Fibroblast of the aortic adventitia (primary cell): ENCODE measurements at places on chromosomes 7 and 10. TPM values are rescaled to one million over a fixed set of nuclear protein-coding genes. Genes with fewer than 3 reads are reported as not detected.
A peak's percentile ranks its signal among the peaks of the same experiment; 100 is the strongest.

- no peak for DNase-seq
These were observed 163.8 kb downstream of the PRPF18 start for GRCh38 chr10:13750299-13751190.

DNA sequence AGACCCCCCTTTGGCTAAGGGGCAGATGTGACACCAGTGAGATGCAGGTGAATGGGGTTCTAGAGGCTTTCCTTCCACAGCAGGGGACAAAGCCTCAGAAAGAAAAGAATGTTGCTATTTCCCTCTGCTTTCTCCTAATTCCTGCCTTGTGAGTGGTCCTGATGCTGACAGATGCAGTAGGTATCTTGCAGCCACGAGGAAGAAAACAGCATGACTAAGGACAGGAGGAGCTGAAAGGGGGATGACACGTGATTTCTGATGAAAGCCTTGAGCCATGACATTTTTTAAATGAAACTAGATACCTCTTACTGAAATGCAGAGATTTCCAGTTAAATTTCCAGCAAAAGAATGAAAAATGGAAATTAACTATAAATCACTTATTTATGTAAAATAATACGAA is 92.4 kb downstream of the C1GALT1 start:
- peak; percentile 57 for DNase-seq

GRCh38 chr10:4006051-4006450 is 221.0 kb upstream of the KLF6 start:
- DNase-seq, result no peak

GRCh38 chr7:107090457-107090856 is 46.0 kb downstream of the PRKAR2B start:
- DNase-seq, result no peak

GRCh38 chr7:98211221-98211675 is at the start of gene BHLHA15:
TSS of gene BHLHA15 (plus strand) at chr7:98211439. CDS start at chr7:98212310, 871 bp downstream.
- no peak for DNase-seq

GRCh38 chr10:89978081-89978480 is 276.7 kb downstream of the KIF20B start:
- DNase-seq, result no peak

DNA sequence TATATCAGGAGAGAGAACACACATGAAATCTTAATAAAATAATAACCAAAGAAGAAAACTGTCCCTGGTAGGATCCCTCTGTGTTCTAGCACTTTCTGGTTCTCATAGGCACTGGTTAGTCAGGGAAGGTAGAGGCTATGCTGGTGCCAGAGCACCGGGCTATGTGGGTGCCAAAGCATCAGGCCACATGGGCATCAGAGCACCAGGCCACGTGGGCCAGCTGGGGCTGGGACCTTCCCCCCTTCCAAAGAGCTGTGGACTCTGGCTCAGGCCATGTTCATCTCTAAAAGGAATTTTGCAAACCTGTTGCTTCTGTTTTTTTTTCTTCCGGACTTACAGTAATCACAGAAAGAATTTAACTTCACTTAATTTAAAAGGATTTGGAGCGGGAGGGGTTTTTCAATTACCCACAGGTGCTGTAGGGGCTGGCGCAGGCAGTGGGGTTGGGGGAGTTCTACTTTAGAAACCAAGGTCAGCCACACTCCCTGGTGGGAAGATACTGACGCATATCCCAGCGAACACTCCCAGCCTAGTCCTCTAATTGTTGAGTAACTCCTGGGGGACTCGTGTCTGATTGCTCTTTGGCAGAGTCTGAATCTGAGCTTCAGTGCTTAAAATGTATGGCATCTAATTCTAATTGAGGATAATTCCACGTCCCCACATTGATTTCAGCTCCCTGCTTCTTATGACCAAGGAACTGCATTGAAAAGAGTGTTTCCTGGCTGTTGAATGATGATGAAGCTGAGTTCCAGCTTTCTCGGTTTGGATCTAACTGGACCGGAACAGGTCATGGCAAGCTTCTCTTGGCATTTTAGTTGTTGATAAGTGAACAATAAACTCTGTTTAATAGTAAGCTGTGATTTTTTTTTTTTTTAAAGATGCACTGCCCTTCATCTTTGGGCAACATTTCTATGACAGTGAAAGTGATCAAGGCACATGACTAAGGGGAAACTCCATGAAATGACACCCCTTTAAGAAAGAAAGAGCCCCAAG is 110.7 kb upstream of the FZD8 start:
- DNase-seq, result peak; percentile 75

- DNase-seq, result no peak
These were observed 106.0 kb downstream of the ADARB2 start for GRCh38 chr10:1631282-1631681.

DNA sequence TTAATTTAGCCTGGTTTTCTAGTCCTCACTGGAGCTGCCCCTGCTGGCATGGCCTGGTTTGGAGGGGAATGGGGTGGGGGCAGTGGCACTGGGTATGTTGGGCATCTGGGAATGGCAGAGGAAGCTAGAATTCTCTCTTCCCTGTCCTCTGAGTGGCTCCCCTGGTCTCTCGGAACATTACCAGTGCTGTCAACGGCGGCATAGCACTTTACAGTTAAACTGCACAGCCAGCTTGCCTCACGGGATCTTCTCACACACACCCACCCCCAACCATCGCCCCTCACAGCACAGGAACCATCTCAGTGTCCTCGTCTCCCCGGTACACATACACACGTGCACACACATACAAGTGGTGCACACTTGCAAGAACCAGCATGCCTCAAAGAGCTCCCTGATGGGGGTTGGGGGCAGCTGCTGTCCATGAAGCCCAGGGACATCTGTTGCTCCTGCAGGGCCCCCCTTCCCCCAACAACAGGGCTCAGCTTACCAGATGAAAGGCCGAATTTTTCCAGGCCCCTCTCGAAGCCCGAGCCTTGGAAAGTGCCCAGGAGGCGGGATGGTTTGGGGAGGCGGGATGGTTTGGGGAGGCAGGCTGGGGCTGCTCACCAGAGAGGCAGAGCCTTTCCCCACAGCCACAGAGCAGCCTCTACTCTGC is 41.0 kb downstream of the TSPAN15 start:
- no peak for DNase-seq

- peak; percentile 94 for DNase-seq
These were observed 101.4 kb downstream of the SEMA3E start for GRCh38 chr7:83547526-83547925.

- no peak for DNase-seq
These were observed 224.4 kb downstream of the USP6NL start for GRCh38 chr10:11387044-11387443.

- DNase-seq, result no peak
These were observed 59.0 kb upstream of the TAS2R16 start for GRCh38 chr7:123054357-123055133.

- DNase-seq, result no peak
These were observed 127.0 kb upstream of the JCAD start for GRCh38 chr10:30186371-30186875.

GRCh38 chr10:97673736-97674525 is 13.1 kb downstream of the AVPI1 start:
- DNase-seq, result peak; percentile 78

DNA sequence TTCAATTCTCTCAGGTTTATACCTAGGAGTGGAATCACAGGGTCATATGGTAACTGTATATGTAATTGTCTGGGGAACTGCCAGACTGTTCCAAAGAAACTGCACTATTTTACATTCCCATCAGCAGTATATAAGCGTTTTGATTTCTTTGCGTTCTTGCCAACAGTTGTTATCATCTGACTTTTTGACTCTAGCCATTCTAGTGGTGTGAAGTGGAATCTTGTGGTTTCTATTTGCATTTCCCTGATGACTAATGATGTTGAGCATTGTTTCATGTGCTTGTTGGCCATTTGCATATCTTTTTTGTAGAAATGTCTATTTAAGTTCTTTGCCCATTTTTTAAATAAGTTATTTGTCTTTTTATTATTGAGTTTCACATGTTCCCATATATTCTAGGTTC is 44.3 kb upstream of the ZC3HAV1 start:
- peak; percentile 88 for DNase-seq

DNA sequence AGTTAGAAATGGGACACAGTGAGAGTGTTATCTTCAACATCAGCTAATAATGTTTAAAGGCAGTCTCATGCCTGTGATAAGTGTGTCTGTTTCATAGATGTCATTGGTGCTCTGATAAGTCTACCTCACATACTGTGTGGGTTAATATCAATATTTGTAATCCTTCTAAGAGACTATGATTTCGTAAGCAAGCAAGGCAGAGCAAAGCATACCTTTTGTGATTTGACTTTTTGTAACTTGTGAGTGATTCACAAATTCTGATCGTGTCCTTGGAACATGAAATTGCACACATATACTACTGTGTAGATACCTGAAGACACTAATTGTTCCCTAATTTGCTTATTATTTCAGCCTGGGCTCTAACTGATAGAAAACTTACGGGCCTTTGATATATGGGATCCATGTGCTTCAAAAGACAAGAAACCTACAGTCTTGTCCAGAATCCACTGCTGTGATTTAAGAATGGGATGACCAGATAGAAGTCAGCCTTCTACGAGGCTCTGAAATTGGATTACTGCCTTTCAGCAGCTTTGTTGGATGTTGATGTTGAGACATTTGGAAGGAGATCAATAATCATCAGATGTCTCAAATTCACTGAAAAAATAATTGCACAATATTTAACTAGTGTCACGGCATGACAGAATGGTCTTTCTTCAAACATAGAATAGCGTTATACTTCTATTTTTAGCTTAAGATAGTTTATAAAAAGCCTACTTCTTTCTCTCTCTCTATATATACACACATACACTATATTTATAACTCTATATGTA is 63.2 kb upstream of the KLF6 start:
- DNase-seq, result peak; percentile 44

GRCh38 chr7:105278973-105279687 is 109.6 kb downstream of the SRPK2 start:
- peak; percentile 24 for DNase-seq

- DNase-seq, result no peak
These were observed 366.4 kb upstream of the POM121L12 start for GRCh38 chr7:52669031-52669430.

DNA sequence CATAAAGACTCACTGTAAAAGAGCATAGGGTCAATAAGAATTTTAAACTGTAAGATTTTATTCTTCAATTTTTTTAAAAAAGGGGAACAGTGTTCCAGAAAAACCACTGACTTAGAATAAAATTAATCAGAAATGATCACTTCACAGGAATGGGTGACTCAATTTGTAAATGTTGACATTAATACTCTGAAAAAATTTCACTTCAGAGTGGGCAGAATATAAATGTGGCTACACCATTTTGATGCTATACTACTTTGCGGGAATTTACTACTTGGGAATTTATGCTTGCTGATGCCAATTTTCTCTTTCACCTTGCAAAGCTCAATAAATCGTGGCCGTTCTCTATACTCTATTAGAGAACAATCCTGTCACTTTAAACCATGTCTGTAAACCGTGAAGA is 126.9 kb downstream of the HIBADH start:
- no peak for DNase-seq

GRCh38 chr7:102874966-102875365 is 37.8 kb upstream of the LRRC17 start:
- no peak for DNase-seq

GRCh38 chr10:11409357-11409756 is 202.1 kb downstream of the USP6NL start:
- DNase-seq, result no peak

DNA sequence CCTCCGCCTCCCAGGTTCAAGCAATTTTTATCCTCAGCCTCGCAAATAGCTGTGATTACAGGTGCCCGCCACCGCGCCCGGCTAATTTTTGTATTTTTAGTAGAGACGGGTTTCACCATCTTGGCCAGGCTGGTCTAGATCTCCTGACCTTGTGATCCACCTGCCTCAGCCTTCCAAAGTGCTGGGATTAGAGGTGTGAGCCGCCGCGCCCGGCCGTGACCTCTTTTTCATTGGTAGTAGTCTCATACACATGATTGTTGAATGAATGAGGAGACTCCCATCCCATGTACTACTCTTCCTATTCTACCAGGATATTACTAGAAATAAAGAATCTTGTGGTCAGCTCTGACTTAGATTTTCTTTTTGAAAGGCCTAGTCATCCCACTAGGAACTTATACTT is 56.8 kb downstream of the ARID5B start:
- no peak for DNase-seq

DNA sequence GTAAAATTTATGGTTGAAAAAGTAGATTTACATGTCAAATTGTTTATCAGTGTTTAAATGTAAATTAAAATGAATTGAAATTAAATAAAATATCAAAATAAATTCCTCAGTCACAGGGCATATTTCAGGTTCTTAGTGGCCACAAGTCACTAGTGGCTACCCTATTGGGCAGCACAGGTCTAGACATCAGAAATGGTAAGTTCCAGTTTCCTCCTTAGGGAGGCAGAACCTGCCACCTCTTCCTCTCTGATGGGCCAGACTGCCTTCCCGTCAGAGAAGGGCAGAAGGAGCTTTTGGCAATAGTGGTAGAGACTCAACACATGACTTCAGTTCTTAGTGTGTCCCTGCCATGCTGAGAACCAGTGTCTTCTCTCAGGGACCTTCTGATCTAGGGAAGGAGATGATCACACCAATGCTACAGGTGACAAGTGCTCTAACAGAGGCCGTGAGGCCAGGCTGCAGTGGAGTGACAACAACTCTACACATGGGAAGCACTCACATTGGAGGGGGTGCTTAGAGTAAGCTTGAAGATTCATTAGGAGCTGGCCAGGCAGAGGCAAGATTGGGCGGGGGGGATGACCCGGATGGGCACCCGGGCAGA is 14.4 kb upstream of the PCBD1 start:
- DNase-seq, result no peak

DNA sequence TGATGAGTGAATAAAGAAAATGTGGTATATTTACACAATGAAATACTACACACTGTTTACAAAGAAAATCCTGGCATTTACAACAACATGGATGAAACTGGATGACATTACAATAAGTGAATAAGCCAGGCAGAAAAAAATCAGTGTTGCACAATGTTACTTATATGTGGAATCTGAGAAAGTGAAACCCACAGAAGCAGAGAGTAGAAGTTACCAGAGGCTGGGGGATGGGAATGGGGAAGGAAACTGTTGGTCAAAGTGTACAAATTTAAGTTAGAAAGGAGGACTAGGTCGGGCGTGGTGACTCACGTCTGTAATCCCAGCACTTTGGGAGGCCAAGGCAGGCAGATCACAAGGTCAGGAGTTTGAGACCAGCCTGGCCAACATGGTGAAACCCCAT is 538.5 kb upstream of the MKI67 start:
- no peak for DNase-seq

- no peak for DNase-seq
These were observed 5.3 kb downstream of the POLR2J start for GRCh38 chr7:102473271-102473991.

DNA sequence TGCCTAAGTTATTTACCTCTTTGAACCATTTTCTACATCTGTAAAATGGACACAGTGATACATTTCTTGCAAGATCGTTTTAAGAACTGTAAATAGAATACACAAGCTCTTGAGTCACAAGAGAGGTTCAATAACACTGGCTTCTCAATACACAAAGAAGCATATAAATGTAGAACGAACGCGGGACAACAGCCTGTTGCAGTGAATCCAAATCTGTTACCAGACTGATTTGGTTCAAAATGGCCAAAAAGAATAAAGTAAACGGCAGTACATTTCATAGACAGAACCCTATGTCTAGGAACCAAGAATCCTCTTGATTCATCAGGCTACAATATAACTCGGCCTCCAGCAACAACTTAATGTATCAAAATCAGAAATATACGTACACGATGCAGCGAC is 701 bp downstream of the MTPAP start:
- peak; percentile 15 for DNase-seq

- DNase-seq, result no peak
These were observed 2.0 kb upstream of the GATA3 start for GRCh38 chr10:8052341-8052955.

- DNase-seq, result peak; percentile 43
These were observed 13.1 kb upstream of the CUX1 start for GRCh38 chr7:101804088-101804963.

The RTKN2 gene
- total RNA-seq, result 0.16 and 11.9 TPM in 2 replicates

The HOXA6 gene
- total RNA-seq, result not detected in 2 replicates

The TAF6 gene
- 38.6 and 42.7 TPM in 2 replicates for total RNA-seq

The SFTPA1 gene
- total RNA-seq, result not detected in 2 replicates

The NRCAM gene
- total RNA-seq, result 2.3 and 5.4 TPM in 2 replicates

The PKD1L1 gene
- total RNA-seq, result under 0.01 TPM in 2 replicates
